ENCODE measurements at places on chromosomes 6 and 20.
A peak's percentile ranks its signal among the peaks of the same experiment; 100 is the strongest.

GRCh38 chr6:130529569-130530149, 163.8 kb downstream of the TMEM200A start:
- no peak for DNase-seq

DNA sequence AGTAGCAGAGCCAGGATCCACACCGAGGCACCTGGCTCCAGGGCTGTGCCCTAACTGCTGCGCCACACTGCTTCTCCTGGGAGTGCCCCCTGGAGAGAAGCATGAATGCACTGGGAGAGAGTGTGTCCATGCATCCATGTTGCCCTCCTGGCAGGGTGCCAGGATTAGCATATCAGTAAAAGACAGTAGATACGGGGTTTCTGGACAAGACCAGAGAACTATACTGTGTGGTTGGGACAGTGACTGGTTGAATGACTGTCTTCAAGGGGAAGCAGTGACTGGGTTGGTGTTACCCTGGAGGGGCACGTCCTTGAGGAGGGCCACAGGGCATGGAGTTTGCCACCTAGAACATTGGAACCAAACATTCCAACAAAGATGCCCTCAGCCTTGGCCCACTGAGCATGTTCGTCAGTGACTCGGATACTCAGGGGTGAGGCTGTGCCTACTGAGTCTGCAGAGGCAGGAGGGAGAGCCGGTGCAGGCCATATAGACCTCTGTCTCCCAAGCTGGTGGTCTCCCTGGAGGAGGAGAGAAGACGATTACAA, 288.8 kb downstream of the CDC5L start:
- no peak for DNase-seq

DNA sequence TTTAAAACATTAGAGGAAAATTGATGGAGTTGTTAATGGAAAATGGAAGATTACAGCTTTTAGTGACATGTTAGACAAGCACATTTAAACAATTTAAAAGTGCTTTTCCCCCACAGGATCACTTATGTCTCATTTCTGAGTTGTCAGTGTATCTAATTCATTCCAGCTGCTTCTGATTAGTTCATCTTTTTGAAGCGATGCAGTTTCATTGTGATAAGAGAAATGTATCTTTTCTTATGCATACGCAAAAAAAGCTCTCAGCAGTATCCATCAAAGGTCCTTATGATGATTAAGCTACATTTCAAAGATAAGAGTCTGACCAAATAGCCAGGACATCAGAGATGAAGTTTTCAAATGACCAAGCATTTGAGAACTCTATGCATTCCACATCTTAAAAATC, 572.6 kb upstream of the SYNCRIP start:
- no peak for DNase-seq

GRCh38 chr6:108463784-108464183, 96.9 kb upstream of the FOXO3 start:
- no peak for DNase-seq

DNA sequence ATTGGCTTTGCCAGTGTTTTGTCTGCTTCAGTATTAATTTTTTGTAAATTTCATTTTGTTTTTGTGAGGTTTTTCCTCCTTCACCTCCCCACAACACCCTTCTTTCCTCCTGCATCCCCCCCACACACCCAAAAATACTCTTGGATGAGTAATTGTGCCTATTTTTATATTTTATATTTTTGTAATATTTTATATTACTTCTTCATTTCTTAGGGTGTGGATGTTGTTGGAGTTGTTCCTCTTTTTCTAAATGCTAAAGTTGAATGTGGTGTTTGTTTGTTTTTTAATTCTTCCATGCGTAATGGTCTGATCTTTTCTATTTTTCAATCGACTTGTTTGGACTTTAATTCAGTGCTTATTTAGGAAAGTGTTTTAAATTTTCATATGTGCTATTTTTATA, 420.5 kb upstream of the SOX4 start:
- DNase-seq = no peak

- peak; percentile 38 for DNase-seq
Observed at GRCh38 chr6:41278699-41279405, 7.6 kb downstream of the TREM1 start.

DNA sequence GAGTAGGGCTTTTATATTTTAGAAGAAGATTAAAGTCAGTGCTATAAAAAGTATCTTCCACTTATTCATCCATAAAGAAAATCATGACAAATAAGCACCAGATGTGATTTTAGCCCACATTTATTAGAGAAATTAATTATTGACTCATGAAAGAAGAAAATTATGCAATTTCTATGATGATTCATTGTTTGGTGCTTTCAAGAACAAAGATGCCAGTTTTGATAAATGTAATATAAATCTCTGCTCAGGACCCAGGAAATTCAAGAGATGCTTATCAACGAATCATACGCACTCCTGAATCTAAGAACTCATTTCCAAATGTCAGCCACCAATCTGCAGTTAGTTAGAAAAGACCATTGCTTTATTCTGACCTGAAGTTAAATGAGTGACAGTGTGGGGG, 211.4 kb downstream of the ARHGAP18 start:
- no peak for DNase-seq

Data from right kidney (tissue), 9 donors.